ENCODE measurements at places on chromosomes 1 and 21. TPM values are rescaled to one million over a fixed set of nuclear protein-coding genes. Genes with fewer than 3 reads are reported as not detected.
A peak's percentile ranks its signal among the peaks of the same experiment; 100 is the strongest.

DNA sequence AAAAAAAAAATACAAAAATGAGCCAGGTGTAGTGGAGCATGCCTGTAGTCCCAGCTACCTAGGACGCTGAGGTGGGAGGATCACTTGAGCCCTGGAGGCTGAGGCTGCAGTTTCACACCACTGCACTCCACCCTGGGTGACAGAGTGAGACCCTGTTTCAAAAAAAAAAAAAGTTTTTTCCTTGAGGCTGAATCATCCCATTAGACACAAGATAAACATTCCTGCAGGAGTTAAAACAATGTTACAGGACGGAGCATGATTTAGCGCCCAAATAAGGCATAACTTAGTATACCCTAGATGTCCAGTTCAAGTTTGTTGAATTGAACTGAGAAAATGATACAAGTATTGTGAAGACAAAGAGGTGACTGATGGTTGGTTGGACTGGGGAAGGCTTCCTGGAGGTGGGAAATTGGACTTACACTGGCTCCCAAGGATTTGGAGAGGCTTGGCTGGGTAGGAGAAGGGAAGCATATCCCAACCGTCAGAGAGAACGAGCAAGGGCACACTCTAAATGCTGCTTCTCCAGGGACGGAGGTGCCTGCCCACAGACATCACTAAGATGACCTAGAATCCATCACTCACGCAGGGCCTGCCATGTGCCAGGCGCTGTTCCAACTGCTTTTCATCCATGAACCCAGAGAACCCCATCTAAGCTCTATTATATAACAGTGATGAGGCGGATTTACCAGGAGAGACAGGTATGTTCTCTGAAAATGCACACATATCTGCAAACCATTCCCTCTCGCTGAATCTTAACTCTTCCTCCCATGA, 610.6 kb downstream of the KIF26B start:
- no peak for DNase-seq

SLAMF8 gene
- 34.6 TPM for total RNA-seq

CHD1L gene
- total RNA-seq, result 36.2 TPM

GRCh38 chr1:71828431-71829012, 453.8 kb downstream of the NEGR1 start:
- no peak for DNase-seq

GRCh38 chr1:94795434-94795833, 24.7 kb upstream of the SLC44A3 start:
- no peak for DNase-seq

DNA sequence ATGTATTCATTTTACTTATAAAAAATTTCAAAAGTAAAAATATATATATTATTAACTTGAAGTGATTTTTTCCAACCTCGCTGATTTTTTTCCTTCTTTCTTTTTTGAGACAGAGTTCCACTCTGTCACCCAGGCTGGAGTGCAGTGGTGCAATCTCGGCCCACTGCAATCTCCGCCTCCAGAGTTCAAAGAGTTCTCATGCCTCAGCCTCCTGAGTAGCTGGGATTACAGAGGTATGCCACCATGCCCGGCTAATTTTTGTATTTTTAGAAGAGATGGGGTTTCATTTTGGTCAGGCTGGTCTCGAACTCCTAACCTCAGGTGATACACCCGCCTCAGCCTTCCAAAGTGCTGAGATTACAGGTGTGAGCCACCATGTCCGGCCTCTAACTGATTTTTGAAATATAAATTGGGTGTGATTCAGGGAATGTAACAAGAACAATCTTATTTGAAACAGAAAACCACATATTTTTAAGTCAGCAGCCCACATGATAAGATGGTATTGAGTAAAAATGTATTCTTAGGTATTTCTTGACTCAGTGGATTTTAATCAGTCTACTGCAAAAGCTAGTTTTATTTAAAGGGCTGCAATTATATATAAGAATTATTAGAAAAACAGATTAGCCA, 30.0 kb downstream of the ZBTB8B start:
- no peak for DNase-seq

PYGO2 gene
- total RNA-seq, result 27.0 TPM

GRCh38 chr1:18144062-18144461, 36.5 kb downstream of the IGSF21 start:
- no peak for DNase-seq

DNA sequence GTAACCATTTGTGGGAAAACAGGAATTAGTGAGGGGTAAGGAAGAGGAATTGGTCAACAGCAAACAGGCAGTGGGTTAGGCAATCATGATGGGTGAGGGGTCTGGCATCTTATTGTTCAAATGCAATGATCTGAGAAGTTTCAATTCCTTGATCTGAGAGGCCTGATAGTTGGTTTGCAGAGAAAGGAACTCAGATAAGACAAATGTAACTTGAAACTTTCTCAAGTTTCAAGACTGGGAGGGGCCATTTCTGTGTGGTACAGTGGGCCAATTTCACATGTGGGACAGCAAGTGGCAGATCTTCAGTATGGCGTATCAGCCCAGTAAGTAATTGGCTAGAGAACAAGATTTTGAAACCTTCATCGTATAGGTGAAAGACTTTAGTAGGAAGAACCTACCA, 102.5 kb downstream of the XPR1 start:
- DNase-seq, result no peak

- DNase-seq, result no peak
These were observed 63.4 kb downstream of the OPTC start for GRCh38 chr1:203557390-203557789.

GBP6 gene
- total RNA-seq, result 0.12 TPM

FMO2 gene
- 392 TPM for total RNA-seq

ITGB2 gene
- 370 TPM for total RNA-seq

KRTAP12-2 gene
- not detected for total RNA-seq

DNA sequence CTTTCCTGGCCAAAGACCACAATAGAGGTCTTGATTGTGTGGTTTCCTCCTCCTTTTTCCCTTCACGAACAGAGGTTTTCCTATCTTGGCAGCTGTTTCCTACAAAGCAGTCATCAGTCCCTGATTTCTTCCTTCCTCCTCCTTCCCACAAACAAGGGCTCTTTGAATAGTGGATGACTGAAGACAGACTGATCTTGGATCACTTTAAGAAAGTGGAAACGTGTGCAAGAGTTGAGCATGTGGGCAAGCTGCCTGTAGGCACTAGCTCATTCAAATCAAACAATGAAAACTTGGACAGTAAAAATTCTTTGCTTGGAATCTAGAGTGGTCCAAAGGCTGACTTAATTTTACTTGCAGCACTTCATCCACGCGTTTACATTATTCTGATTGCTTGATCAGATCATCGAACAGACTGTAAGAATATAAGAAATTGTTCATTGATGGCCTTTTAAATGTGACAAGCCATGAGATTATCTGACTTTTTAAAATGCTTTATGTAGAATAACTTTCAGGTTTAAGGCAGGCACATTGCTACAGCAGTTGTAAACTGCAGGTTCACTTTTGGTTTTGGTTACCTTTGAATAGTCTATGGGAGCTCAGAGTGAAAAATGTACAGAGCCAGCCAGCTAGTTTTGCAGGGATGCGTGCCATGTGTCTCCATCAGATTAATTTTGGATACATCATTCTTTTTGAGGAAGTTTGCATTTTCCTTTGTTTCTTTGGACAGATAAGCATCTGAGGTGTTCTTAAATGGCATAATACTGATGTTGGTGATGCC, 34.4 kb downstream of the ADGRL2 start:
- DNase-seq, result no peak

- no peak for DNase-seq
These were observed 133.3 kb downstream of the NPHP4 start for GRCh38 chr1:5858844-5859407.

GRCh38 chr1:201405484-201405831, 6.3 kb upstream of the LAD1 start:
- DNase-seq, result peak; percentile 89

GRCh38 chr1:79694241-79694640, 687.7 kb upstream of the ADGRL4 start:
- DNase-seq, result no peak

DNA sequence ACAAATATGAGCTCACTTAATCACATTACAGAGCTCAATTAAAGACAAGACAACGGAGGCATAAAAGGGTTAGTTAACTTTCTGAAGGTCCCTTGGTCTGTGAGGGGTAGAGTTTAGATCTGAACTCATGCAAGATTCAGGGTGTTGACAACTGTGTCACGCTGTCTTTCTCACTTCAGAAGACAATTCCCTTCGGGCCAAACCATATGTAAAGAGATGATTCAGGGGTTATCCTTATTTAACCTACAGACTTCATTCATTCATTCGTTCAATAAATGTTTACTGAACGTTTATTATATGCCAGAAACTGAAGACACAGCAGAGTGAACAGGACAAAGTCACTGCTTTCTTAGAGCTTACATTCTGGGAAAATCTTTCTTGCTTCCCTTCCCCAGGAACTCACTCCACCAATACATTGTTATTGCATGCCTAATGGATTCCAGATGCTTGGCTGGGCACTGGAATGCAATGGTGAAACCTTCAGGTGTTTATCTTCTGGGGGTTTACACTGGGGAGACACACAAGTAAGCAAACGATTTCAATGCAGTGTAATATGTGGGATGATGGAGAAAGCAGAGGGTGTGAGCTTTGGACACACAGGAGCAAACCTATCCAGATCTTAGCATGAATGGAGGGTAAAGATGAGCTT, 6.4 kb downstream of the XCL1 start:
- no peak for DNase-seq

DNA sequence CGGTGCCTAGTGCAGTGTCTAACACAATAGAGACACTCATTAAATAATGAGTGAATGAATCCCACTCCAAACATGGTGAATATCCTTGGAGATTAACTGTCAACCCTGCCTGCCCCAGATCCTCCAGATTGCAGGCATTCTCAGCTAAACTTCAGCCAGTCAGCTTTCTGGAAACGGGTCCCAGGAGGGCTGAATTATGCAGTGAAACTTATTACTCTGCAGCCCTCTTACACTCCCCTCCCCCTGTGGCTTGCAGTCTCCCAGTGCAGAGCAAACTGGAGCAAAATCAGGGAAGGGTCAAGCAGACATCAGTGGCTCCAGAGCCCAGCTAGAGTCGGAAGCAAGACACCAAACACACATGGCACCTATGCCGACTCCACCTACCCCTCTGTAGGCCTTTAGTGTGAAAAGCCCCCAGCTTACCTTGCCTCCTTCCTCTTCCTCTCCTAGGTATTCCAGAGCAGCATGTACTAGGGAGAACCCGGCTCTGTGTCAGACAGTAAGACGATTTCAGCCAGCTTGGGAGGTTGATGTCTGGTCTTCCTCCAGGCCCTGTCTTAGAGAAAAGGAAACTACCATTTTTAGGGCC, 6.5 kb upstream of the RGS16 start:
- DNase-seq, result no peak

- DNase-seq, result no peak
These were observed 361.0 kb downstream of the SETD4 start for GRCh38 chr21:35699361-35699760.

DNA sequence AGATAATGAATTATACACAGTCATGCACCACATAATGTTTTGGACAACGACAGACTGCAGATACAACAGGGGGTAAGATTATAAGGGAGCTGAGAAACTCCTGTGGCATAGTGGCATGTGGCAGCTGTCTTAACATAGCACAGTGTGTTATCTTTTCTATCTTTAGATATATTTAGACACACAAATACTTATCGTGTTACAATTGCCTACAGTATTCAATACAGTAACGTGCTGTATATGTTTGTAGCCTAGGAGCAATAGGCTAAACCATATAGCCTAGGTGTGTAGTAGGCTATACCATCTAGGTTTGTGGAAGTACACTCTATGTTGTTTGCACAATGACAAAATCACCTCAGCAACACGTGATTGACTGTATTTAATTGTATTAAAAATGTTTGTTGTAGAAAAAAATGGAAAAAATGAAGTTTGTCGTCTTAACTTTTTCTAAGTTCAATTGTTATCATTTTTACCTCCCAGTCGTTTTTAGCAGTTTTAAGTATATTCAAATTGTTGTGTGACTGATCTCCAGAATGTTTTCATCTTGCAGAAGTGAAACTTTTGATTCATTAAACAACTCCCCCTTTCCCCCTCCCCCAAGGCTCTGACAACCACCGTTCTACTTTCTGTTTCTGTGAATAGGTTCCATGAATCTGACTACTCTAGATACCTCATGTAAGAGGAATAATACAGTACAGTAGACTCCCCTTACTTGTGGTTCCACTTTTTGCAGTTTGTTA, 351.0 kb upstream of the B3GALT2 start:
- DNase-seq, result no peak

AADACL4 gene
- not detected for total RNA-seq

- no peak for DNase-seq
These were observed 128.2 kb downstream of the DMRTB1 start for GRCh38 chr1:53587252-53587988.

LGR6 gene
- total RNA-seq, result 1.8 TPM

DNA sequence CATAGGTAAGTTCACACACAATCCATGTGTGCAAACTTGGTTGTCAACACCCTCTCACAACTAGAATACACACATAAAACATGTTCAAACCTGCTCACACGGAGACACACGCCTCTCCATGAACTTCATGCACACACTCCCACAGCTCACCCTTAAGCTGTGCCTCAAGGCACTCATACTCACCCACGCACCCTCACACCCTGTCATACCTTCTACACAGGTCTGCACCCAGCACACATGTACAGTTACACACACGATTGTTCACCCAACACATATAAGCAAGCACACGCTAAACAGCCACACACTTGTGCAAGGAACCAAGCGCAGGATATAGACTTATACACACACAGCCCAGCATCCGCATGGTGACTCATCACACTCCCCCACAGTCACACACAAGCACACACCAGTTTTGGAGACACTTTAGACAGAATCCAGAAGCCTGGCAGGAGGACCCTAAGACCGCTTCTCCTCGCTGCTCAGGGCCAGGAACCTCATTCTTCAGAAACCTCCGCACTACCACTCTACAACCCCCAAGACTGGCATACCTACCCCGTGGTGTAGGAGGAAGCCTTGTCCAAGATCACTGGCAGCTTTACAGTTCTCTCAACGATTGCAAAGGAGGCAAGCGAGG, 58.7 kb upstream of the ZC3H12A start:
- DNase-seq, result no peak

DNA sequence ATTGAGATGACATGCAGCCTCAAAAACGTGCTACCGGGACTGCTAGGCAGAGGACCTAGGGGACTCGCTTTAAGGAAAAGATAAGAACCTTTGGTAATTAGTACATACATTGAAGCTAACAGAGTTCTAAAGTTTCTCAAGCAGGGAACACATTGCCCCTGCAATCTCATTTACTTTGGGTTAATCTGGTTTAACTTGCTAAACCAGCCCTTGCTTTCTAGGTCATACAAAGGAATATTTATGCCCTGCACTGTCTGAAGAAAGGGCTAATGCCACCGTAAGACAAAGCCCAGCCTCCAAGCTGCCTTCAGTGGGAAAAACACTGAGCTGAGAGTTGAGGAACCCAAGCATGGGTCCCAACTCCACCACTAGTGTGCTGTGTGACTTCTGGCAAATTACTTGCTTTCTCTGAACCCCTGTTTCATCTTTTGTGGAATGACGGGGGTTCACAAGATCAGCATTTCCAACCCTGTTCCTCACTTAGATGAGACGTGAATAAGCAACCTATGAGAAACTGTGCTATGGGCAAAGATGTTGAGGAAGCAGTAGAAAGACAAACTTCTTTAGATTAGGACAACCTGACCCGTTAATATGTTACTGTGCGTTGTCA, 66.3 kb downstream of the VWA5B1 start:
- DNase-seq, result no peak

GBP3 gene
- total RNA-seq, result 46.6 TPM

CELSR2 gene
- total RNA-seq, result 7.4 TPM

GPR3 gene
- 0.90 TPM for total RNA-seq

ITLN2 gene
- total RNA-seq, result 44.1 TPM
